Iris pigment epithelial cell (primary cell): ENCODE measurements at places on chromosomes 3 and 15.

- DNase-seq = no peak
These were observed 60.7 kb downstream of the BDH1 start for GRCh38 chr3:197495059-197495455.

DNA sequence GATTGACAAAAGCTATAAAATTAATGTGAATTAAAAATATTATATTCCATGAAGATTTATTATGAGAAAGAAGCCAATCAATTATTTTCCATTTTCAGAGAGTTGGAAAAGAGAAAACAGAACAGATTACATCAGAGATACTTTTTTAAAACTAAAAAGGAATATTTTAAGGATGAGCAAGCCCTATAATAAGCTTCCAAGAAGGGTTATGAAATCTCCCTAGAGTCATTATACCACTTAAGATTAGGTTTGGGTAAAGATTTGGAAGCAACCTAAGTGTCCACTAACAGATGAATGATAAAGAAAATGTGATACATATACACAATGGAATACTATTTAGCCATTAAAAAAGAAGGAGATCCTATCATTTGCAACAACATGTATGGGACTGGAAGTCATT lies 51.6 kb upstream of the FSIP1 start:
- peak; percentile 76 for DNase-seq

GRCh38 chr3:122974764-122975162 lies 52.8 kb downstream of the SEMA5B start:
- DNase-seq = peak; percentile 54

DNA sequence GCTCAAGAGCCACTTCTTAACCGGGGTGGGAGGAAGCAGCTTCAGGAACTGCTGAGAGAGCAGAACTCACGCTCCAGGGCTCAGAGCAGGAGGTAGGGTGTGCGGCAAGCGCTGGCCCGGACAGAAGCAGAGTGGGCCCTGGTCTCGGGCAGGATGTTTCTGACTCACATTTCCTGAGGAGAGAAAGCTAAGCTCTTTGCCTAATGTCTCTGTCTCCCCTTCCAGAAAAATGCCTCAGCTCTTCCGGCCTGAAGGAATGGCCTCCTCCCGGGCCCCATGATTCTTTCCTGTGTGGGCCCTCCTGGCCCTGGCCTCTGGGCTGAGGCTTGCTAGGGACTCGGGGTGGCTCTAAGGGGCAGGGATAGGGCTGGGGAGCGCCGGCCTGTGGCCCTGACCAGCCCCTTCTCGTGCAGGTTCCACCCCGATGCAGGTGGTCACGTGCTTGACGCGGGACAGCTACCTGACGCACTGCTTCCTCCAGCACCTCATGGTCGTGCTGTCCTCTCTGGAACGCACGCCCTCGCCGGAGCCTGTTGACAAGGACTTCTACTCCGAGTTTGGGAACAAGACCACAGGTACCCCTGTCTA lies 4.1 kb upstream of the STAB1 start:
- DNase-seq = peak; percentile 88

DNA sequence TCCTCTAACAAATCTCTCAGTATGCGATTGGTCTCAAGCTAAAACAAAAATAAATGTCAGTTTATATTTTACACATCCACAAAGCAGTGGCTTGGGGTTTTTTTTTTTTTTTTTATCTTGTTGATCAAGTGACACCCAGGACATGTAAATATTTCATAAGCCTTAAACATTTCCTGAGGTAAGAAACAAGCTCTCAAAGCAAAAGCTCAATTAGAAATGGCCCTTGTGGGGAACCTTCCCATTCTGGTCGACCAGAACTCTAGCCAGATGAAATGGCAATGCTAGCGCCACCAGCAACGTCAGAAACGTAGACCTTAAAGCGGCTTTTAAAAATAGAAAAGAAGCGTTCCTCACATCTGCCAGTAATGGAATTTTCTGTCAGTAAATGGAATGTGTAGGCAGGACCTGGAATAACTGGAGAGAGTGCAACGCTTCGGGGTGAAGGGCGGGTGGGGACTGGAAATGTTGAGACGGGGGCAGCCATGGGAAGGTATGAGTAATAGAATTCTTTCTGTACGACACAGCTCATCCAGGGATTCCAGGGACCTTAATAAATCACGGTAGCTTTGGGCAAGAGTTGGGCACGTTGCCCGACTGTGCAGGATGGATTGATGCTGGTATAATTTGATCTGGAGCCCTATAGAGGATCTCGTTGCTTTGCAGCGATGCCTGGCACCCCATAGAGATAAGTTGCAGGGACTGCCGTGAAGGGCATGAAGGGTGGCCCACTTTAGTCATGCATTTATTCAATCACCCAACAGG lies 44.4 kb downstream of the BTD start:
- DNase-seq = peak; percentile 83

DNA sequence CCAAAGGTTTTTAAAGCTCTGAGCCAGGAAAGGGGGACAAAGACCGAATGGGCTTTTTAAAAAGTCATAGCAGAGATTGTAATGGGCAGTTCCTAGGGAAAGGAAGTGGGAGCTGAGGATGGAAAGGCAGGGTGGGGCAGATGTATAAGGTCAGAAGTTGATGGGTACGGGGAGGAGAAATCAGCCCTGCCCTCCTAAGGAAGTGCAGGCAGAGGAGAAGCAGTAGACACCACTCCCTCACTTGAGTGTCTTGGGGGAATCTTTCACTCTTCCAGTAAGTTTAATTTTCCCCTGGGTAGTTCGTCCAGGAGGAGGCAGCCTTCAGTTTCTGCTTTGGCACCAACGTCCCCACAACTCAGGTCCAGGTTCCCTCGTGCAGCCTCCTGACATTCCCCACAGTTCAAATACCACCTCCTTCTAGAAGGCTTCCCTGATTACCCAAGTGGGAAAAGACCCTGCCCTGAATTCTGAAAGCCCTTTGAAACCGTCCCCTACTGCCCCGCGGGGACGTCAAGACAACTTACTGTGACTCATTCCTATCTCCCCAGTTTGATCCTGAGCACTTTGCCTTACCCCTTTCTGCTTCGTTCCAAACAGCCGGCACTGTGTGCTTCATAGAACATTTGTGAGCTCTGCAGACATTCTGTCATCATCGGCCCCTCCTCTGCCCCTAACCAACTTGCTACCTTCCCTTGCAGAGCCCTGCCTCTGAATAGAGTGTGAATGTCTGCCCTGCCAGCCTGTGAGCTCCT lies 14.3 kb upstream of the SRP14 start:
- no peak for DNase-seq

GRCh38 chr15:36126194-36126593 lies 453.2 kb upstream of the CDIN1 start:
- no peak for DNase-seq

- peak; percentile 43 for DNase-seq
These were observed 27.6 kb upstream of the P2RY13 start for GRCh38 chr3:151356794-151357462.

GRCh38 chr3:68620211-68620610 lies 312.1 kb downstream of the TAFA4 start:
- no peak for DNase-seq

DNA sequence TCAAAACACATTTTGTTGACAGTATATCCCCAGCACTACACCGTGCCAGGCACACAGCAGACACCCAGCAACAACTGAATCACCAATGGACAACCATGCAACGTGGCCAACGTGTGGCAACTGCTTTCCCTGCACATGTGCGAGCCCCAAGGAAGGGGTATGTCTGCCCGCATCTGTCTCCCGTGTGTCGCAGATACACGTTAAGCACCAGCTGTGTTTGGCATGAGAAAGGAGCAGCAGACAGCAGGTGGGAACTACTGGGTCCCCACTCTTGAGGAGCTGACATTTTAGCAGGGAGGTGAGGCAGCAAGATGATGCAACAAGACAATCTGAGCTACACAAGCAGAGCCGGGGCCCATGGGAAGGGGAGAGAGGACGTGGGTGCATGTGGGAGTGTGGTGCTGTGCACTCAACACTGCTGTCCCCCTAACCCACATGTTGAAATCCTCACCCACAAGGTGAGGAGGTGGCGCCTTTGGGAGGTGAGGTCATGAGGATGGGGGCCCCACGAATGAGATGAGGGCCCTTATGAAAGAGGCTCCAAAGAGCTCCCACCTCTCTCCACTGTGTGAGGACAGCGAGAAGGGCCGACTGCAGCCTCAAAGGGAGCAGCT lies 56.2 kb downstream of the ROPN1B start:
- no peak for DNase-seq

- no peak for DNase-seq
These were observed 67.0 kb upstream of the TPM1 start for GRCh38 chr15:62975515-62975914.

- no peak for DNase-seq
These were observed 710.1 kb downstream of the SQOR start for GRCh38 chr15:46344915-46345314.

DNA sequence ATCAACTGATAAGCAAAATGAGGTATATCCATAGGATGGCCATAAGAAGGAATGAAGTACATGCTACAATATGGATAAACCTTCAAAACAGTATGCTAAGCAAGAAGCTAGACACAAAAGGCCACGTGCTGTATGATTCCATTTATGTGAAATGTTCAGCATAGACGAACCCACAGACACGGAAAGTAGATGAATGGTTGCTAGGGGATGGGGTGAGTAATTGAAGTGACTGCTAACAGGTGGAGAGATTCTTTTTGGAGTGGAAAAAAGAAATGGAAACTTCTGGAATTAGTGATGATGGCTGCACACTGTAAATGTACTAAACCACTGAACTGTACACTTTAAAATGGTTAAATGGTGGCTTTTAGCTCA lies 630 bp upstream of the EFCAB12 start:
- no peak for DNase-seq
